H4 (cell line): ENCODE measurements at places on chromosomes 11 and 22.

DNA sequence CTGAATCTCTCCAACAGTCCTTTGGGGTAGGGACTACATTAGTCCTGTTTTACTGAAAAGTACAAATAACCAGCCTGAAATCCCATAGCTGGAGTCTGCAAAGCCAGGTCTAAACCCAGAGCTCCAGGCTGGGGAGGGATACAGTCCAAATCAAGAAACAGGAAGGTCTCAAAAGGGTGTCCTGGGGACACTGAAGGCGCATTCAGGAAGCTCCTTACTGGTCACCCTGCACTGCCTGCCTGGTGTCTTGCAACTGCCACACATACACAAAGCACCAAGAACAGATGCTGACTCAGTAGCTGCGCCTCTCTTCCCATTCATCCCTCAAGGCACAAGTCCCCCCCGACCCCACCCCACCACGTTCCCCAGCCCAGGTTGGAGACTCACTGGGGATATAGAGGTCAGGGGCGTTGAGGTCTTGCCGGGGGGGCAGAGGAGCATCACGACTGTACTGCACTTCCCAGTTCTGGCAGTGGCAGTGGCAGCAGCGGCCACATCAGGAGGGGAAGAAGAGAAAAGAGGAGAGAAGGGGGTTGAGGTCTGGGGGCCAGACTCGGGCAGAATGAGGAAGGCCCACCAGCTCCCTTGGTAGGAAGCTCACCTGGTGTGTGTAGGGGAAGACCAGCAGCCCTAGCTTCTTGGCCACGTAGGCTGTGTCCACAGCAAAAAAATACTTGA, 1.6 kb downstream of the YIF1A start:
- no peak for DNase-seq

DNA sequence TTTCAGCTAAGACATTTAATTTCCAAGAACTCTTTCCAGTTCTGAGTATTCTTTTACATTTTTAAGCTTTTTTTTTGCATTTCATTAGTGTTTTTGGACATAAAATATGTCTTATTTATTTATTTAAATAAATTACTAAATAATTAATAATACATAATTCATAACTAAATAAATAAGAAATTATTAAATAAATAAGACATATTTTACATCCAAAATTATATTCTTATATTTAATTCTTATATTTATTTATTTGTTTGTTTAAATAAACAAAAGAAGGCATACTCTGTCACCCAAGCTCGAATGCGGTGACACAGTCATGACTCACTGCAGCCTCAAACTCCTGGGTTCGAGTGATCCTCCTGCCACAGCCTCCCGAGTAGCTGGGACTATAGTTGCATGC, 3.1 kb upstream of the MMP27 start:
- DNase-seq, result no peak

DNA sequence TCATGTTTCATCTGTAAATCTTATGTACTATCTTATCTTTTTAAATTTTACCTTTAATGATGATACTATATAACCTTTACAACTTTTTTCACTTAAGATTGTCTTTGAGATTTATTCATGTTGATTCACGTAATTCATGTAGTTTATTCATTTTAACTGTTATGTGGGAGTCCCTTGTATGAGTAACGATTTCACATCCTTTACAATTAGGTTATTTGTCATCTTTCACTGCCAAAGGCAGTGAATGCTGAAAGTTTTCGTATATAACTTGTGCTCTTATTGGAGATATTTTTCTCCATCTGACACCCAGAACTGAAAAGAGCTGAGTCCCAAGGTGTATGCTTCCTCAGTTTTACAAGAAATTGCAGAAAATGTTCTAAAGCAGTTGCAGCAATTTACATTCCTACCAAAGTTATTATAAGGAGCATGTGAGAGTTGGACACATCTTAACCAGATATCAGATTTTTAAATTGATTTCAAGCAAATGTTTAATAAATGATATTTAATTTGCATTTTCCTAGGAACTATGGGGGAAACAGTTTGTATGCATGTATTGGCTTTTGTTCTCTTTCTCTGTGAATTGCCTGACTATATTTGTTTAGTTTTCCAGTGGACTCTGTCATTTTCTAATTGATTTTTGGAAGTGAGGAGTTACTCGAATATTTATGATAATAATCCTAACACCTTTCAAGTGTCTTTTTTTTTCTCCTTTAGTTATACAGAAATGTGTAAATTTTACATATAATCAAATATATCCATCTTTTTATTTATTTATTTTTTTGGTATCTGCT, 6.4 kb downstream of the ARL14EP start:
- no peak for DNase-seq

DNA sequence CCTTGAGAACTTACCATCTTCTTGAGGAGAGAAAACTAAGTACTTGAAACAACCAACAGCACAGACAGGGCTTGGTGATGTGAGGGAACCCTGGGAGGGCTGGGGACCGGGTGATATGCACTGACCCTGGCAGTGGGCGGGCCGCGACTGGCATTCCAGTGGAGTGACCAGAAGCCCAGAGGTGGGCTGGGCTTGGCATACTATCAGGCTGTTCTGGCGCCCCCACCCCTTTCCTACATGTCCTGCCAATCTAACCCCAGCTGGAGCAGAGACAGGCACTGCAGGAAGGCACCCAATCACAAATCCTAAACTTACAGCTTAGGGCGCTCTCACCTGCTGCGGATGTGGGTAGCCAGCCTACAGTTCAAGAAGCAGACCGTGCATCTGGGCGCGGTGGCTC, 54.0 kb upstream of the GCAT start:
- DNase-seq, result no peak

- DNase-seq, result no peak
These were observed 42.7 kb upstream of the NRIP3 start for GRCh38 chr11:9046481-9046880.

- DNase-seq, result no peak
These were observed 8.3 kb downstream of the TSPO start for GRCh38 chr22:43159484-43160178.

GRCh38 chr22:47193606-47194329, 431.3 kb downstream of the TBC1D22A start:
- DNase-seq, result no peak

DNA sequence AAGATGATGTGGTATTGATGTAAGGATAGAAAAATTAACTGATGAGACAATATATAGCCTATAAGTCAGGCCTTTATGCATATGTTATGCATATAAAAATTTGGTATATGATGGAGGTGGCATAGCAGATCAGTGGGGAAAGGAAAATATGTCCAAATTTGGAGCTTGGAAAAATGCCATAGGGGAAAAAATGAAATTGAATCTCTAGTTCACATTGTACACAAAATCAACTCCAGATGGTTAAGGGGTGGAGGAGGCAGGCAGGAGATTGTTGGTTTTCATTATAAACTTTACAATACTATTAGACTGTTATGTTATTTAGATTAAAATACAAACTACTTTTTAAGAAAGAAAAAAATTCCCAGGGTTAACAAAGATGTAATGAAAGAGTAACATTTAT, 15.1 kb upstream of the CD3E start:
- DNase-seq, result no peak

GRCh38 chr11:13440100-13440855, 22.7 kb downstream of the BTBD10 start:
- DNase-seq, result peak; percentile 92

GRCh38 chr11:74492974-74493790, at the start of gene LIPT2:
LIPT2 (minus strand) TSS chr11:74493724; CDS start chr11:74493703, 21 bp downstream.
- DNase-seq, result peak; percentile 97

DNA sequence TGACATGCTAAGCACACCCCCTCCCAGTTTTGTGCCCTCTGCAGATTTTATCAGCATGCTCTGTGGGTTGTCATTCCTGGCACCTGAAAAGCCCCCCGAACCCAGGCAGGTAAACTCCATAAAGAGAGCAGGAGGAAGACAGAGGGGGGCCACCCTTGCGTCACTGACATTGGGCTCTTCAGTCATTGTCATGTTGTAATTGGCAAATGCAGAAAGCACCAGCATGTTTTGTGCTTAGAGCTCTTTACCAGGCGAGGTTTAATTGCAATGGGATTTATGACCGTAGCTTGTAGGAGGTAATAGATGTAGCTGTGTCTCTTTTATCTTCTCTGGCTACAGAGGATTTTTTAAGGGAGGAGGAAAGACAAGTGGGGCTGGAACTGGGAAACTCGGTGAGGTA, 201.7 kb downstream of the GRIK4 start:
- DNase-seq, result no peak

GRCh38 chr22:19766240-19766510, 5.6 kb downstream of the TBX1 start:
- no peak for DNase-seq

- no peak for DNase-seq
These were observed 365 bp downstream of the MGAT3 start for GRCh38 chr22:39457198-39457555.

DNA sequence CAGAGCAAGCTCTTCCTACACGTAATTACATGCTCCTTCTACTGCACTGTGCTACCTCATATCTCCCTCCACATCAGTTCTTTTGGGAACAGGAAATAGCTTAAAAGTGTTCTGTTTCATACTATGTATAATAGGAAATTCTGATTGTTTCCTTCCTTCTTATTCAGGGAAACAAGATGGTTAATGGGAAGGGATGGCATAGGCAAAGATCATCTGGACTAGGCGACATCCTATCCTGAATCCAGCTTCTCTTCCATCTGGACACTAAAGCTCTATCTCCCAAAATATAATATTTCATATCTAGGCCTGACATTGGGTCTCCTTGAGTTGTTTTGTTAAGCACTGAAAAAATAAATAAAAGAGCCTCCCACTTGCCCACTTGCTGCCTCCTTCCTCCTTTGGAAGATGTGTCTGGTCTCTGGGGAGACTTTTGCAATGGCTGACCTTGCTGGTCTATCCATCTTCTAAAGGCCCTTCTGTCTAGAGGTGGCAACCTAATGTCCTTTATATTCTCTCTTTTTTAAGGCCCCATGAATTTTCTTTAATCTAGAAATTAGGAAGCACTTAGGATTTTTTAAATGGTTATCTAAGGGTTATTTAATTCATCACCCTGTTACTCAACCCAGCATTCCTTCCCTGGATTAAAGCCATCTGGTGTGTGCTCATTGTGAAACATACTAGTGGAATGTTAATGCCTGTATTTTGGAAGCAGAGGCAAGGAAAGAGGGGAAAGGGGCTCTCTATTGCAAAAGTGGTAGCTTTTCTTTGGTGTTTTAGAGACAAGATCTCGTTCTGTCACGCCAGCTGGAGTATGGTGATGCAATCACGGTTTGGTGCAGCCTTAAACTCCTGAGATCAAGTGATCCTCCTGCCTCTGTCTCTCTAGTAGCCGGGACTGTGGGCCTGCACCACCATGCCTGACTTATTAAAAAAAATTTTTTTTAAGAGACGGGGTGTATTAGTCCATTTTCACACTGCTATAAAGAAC, 20.6 kb downstream of the CLMP start:
- DNase-seq, result peak; percentile 83

DNA sequence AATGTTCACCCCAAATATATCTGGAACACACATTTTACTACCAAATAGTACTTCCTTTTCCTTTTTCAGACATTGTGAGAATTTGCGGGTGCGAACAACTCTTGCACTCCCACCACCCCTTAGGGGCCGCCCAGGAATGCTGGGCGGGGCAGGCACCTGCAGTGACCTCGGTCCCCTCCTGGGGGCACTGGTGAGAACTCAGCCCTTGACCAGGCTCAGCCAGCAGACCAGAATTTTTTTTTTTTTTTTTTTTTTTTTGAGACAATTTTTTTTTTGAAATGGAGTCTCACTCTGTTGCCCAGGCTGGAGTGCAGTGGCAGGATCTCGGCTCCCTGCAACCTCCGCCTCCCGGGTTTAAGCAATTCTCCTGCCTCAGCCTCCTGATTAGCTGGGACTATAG, 75.8 kb downstream of the ARHGAP8 start:
- no peak for DNase-seq

GRCh38 chr11:5626196-5626595, 1.4 kb downstream of the TRIM34 start:
- no peak for DNase-seq

DNA sequence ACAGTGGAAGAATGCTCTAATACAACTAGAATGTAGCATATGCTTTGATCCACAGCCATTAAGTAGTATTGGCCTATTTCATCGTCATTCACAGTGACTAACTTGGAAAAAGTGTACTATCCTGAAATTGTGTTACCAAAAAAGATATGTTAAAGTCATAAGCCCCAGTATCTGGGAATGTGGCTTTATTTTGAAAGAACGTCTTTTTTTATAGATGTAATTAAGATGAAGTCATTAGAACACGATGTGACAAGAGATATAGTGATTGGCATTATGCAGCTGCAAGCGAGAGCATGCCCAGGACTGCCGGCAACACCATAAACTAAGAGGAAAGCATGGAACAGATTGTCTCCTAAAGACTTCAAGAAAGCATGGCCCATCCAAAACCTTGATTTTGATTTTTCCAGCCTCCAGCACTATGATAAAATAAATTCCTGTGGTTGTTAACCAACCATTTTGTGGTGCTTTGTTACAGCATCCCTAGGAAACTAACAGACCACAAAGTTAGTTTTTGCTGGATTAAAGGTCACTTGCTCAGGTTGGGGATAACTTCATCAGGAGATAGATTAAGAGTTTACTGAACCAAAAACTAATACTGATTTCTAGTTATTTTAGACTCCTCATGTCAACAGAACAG, 870.6 kb upstream of the LRRC4C start:
- DNase-seq, result peak; percentile 13

GRCh38 chr11:111299101-111300026, 1.0 kb downstream of the POU2AF3 start:
- peak; percentile 22 for DNase-seq

GRCh38 chr22:49727191-49727880, 100.3 kb downstream of the BRD1 start:
- DNase-seq, result no peak

GRCh38 chr22:38760477-38761201, 4.8 kb upstream of the SUN2 start:
- no peak for DNase-seq

DNA sequence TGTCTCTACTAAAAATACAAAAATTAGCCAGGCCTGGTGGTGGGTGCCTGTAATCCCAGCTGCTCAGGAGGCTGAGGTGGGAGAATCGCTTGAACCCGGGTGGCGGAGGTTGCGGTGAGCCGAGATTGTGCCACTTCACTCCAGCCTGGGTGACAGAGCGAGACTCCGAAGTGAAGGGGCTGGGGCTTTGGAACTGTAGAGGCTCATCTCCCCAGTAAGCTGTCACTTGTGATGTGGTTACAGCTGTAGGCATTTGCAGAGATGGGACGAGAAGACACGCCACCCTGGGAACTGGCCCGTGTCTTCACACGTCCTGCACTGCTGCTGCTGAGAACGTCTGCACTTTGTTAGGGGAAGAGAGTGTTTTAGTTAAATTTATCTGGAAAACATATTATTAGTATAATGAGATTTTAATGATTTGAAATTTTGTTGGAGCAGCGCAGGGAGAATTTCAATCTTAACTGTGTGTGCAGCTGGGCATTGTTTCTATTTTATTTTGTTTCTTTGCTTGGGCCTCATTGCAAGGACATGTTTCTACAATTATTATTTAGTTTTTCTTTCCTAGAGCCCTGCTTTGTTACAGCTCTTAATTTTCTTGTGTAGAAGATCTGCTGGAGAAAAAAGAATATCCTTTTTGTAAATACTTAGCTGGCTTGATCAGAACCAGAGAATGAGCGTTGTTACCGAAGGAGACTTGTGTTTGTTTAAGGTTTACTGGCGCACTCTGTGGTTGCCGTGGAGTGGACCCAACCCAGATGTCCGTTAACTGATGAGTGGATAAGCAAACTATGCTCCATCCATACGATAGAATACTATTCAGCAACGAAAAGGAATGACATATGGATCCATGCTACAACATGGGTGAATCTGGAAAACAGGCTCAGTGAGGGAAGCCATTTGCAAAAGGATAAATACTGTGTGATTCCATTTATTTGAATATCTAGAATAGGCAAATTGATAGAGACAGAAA, 18.4 kb downstream of the PARVB start:
- DNase-seq, result no peak

GRCh38 chr11:123091506-123091905, 29.6 kb upstream of the HSPA8 start:
- no peak for DNase-seq
